Fibroblast of skin of right quadriceps (primary cell): ENCODE measurements at places on chromosomes 12 and 14.

DNA sequence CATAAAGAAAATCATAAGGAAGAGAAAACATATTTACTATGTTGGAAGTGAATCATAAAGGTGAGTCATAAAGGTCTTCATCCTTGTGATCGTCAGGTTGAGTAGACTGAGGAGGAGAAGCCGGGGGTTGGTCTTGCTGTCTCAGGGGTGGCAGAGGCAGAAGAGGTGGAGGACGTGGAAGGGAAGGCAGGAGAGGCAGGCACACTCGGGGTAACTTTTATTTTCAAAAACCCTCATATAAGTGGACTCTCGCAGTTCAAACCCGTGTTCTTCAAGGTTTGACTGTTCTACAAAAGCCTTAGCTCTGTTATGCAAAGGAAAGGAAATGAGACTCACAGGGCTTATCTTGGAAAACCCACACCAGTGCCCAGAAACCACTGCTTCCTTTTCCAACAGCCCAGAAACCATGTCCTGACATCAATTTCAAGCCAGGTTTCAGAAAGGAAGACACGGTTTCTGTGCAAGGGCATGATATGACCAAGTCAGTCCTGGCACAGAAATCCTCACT, 14.0 kb downstream of the SMCO2 start:
- peak; percentile 6 for DNase-seq

DNA sequence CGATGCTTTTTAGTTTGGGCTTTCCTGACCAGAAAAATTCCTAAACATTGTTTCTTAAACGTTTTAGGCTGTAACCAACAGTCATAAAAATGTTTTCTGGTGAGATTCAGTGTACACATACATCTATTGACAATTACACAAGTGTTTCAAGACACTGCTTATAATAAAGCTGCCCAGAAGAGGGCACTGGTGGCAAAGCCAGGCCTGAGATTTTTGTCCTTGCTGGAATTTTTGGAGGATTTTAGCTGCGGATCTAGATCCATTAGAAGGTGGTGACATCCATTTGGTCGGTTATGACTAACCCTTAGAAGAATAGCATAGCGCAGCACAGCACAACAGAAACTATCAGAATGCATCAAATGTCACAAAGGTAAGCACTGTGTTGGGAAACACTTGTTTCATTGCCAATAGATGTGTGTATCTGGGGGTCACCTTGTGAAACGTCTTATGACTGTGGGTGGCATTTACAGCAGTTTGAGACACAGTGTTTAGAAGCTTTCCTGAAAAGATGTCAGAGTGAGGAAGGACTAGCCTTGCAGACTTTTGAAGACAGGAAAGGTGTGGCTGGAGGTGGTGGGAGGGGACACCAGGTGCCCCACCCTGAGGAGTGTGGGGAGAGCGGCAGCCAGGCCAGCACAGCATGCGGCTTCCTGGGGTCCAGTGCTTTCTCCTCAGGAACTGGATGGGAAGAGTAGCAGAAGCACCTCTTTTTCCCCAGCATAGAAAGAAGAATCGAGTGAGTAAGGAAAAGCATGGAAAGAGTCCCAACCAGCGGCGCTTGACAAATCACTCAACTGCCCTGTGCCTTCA, 54.7 kb upstream of the FKBP4 start:
- peak; percentile 27 for DNase-seq

- DNase-seq = no peak
Observed at GRCh38 chr12:107631715-107632114, 53.9 kb upstream of the PWP1 start.

DNA sequence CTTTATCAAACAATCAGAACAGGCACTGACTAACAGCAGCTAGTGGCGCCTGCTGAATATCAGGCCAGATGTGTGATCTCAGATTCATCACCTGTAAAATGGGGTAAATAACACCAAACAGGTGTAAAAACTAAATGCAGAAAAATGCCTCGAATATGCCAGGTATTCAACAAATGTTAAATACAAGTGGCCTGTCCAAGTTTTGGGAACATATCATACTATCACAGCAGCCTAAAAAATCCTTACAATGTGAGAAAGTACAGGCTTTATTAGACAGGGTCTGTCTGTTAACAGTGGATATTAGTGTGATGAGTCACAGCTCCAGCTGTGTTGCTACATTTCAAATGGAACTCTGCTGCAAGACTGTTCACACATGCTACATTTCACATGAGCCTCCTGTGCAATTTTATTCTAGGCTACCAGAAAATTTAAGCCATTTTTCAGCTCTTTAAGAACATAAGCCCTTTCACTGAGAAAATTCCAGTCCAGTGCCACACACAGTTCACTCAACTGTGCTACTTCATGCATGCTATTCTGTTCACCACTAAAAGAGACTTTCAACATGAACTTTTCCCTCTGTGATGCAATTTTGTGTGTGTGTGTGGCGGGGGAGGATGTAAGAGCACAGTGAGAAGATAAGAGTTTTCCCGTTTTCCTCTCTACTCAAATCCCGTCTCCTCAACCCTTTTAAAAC, 56.7 kb downstream of the MSRB3 start:
- DNase-seq = peak; percentile 93

- DNase-seq = no peak
Observed at GRCh38 chr12:27754795-27755194, 25.2 kb upstream of the KLHL42 start.

DNA sequence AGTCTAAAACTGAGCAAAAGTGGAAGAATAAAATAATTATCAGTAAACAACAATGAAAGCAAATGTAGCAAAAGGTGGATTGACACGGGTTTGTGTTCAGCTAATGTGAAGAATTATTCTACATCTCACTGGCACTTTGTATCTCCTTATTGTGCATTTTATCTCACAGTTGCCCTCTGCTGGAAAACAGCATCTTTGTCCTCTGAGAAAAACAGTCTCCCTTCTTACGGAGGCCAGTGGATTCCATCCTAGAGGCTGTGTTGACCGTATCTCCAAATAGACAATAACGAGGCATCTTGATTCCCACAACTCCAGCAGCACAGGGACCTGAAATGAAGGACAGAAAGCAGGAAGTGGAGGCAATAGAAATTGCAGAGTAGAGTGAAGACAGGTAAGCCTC, 51.3 kb upstream of the PLBD1 start:
- DNase-seq = no peak

GRCh38 chr12:99981639-99982190, 3.0 kb downstream of the ANKS1B start:
- DNase-seq = no peak

DNA sequence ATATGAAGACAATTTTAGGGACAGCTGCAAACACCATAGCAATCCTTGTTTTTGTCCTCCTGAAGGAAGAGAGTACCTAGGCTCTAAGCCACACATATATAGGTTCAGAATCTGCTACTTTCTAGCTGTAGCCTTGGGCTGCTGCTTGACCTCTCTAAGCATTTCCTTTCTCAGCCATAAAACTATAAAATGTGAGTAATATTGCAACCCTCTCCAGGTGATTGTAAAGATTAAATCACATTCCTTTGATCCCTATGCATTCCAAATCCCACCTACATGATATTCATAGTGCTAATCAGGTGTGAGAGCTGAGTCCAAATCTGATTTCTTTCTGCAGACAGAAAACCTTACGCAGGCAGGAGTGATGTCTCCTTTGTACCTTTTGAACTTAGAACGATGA, 913.5 kb downstream of the VRK1 start:
- DNase-seq = no peak

DNA sequence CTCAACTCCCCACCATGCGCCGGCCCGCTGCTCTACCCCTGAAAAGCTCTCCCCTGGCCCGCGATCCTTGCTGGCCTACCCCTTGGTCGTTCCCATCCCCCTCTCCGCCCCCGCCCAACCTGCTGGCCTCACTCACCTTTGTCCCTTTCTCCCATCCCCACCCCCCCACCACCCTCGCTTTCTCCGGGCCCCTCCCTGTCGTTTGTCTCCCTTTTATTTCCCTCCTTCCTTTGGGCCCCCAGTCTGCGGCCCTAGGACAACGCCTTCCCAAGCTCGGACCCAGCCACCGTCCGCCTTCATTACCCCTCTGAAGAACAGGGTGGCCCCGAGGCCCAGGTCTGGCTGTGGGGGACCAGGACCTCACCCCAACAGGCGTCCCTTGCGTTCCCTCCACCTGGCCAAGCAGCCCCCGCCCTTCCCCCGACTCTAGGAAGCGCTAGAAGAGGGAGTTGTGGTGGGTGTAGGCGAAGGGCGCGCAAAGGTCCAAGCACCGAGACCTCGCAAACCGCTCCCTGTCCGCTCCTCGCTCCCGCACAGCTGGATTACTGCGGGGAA, 6.9 kb upstream of the SLC7A7 start:
- DNase-seq = no peak

GRCh38 chr12:2247596-2247995, 194.8 kb downstream of the CACNA1C start:
- no peak for DNase-seq

- DNase-seq = no peak
Observed at GRCh38 chr14:40123816-40124215, 691.6 kb upstream of the FBXO33 start.

GRCh38 chr14:45284802-45285201, 31.8 kb upstream of the MIS18BP1 start:
- DNase-seq = no peak

GRCh38 chr12:93041416-93041815, 112.3 kb upstream of the EEA1 start:
- no peak for DNase-seq

GRCh38 chr14:28758885-28759652, 7.5 kb upstream of the FOXG1 start:
- no peak for DNase-seq

- DNase-seq = no peak
Observed at GRCh38 chr14:72543341-72543740, 350.6 kb downstream of the DPF3 start.

- DNase-seq = no peak
Observed at GRCh38 chr14:90545966-90546751, 149.3 kb downstream of the CALM1 start.

DNA sequence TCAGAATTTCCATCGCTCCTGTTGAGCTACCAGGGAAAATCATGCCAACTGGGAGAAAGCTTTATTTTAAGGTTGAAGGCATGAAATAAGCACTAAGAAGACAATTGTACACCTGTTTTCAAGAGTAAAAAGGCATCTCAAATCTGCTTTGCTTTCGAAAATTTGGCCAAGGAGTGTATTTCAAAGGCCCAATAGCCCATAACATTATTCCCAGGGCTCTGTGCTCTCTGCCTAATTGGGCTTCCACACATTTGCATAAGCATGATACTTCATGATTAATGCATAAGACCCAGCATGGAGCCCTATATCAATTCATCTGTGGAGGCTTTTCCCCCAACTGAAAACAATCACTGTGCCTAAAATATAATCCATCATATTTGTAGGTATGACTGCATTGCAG, 258.5 kb downstream of the NOVA1 start:
- no peak for DNase-seq

DNA sequence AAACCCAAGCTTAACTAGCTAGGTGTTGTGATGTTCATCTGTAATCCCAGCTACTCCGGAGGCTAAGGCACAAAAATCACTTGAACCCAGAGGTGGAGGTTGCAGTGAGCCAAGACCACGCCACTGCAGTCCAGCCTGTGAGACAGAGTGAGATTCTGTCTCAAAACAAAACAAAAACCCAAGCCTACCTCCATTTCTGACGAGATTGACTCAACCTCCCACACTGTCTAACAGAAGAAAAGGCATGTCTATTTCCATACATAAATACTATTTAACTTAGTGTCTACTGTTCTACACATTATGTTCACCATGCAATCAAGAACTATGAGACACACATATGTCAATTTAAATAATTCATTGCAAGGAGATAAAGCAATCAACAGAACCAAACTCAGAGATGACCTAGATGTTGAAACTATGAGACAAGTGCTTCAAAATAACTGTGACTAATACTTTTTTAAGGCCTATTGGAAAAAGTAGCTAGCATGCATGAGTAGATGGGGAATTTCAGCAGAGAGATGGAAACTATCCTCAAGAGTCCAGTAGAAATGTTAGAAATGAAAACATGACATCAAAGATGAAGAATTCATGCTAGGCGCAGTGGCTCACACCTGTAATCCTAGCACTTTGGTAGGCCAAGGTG, 75.9 kb upstream of the DHRS4 start:
- no peak for DNase-seq

- no peak for DNase-seq
Observed at GRCh38 chr12:1297639-1298175, 296.7 kb downstream of the FBXL14 start.

DNA sequence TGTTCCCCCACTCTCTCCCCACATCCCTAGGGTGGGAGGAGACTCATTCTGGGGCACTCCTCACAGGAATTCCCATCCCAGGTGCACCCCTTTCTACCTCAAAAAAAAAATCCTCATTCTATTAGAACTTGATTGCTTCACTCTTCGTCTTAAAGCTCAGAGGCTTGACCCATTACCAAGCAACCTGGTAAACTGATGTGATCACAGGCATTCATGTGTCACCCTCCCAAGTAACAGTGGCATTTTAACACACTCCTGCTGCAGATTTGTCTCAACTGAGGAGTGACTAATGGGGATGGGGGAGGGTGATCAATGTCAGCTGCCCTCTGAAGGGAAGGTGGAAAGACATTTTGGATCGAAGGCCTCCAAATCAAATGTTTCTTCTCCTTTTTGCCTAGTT, 78.1 kb upstream of the PTHLH start:
- DNase-seq = peak; percentile 33

DNA sequence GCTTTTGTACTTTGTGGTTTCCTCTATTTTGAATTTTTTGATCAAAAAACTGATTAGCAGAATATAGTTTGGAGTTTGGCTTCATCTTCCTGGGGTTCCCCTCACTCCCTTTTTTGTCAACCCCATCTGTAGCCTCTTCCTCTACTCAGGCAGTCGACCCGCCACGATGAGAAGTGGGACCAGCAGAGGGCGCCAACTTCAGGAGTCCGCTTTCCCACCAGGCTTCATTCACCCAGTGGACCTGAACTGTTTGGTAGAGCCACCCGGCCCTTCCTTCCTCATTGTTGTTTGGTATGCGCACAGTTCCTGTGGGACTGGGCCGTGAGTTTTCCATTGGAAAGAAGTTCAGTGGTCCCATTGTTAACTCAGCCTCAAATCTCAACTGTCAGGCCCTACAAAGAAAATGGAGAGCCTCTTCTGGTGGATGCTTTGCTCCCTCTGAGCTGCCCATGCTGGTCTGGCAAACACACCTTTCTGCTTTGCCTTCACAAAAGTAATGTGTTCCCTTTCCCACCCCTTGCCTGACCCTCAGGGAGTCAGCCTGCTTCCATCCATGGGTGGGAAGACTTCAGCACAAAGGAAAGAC, 21.7 kb downstream of the TMBIM6 start:
- peak; percentile 40 for DNase-seq

DNA sequence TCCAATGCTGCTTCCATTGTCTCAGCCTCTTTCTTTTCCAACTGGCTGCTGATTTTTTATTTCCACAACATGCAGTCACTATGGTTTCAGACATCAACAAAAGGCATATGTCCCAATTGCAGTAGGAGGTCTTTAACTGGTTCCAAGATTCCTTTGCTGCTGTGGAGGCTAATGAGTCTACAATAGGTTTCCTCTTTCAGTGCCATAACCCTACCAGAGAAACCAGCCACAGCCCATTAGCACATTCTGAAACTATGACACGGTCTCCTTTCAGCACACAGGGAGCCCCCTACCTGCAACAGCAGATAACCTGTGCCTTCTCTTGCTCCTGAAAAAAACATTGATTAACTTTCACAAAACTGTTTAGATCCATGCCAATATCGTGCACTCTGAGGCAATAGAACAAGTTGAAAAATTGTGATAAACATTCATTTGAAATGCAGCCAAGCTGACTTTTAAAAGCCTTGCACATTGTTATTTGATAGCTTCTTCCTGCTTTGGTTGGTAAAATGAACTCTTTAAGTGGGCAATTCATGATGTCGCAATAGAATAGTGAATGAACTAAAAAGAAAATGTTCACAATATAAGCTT, 32.4 kb downstream of the PLEKHG7 start:
- DNase-seq = peak; percentile 89
